ENCODE measurements at places on chromosomes 6 and 20.
A peak's percentile ranks its signal among the peaks of the same experiment; 100 is the strongest.

DNA sequence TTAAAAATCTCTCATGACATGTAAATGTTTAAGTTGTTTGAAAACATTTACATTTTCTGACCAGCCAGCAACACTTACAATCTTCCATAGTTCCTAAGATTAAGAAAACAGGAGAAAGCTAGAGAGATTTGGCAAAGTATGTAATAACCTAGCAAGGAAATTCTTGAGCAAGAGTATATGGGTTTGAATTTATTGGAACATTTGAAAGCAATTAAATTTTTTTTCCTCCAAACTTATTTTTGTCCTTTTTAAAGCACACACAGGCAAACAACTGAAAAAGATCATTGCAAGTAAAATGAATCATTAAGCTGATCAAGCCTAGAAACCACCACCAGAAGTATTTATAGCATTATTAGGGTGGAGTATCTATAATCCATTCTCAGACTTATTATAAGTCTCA lies 20.1 kb upstream of the ZNF217 start:
- DNase-seq, result no peak

DNA sequence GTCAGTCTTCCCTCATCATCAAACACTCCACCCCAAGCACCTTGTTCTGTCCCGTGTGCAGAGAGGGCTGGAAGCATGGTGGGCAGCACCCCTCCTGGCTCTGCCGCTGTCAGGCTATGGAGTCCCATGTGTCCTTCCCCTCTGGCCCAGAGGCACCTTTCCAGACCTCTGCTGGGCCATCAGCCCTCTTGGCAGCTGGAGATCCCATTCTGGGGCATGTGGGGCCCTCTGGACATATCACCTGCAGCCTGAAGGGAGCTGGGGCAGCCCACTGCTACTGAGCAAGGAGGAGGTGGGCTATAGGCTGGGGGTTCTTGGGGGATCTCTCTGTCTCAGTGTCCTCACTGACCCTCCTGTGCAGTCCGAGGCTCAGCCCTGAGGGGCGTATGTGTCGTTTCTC lies 42.2 kb downstream of the SUN5 start:
- DNase-seq, result no peak

DNA sequence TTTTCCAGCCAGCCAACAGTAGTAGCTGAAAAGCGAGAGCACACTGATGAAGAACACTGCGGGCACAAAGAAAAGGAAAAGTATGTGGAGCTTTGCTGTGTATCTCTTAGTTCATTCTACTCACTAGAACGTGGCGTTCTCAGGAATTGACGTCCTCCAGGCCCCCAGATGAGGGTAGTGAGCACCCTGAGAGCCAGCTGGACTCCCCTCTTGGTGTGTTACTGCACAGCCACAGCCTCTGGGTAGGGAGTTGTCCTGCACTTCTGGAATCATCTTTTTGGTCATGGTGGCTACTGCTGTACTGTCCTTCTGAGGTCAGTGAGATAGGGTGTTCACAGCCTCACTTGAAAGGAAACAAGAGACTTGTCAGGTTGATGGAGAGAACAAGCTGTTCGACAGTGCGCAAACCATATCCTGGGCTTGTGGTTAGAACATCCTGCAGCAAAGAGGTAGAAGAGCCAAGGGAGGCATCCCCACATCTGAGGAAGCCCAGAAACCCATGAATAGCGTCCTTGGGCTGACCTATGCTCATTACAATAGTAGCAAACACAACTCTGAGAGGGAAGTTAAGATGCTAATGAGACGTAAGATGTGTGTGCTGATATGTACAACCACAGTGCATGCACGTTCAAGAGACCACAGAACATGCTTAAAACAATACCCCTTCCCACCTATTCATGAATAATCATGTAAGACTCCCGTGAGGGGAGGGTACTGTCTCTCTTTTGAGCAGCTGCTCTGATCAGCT lies 14.6 kb upstream of the HLA-F start:
- no peak for DNase-seq

GRCh38 chr6:135231469-135231844 lies 50.3 kb downstream of the MYB start:
- DNase-seq, result no peak

- no peak for DNase-seq
These were observed 12.3 kb downstream of the GHRH start for GRCh38 chr20:37249304-37249703.

DNA sequence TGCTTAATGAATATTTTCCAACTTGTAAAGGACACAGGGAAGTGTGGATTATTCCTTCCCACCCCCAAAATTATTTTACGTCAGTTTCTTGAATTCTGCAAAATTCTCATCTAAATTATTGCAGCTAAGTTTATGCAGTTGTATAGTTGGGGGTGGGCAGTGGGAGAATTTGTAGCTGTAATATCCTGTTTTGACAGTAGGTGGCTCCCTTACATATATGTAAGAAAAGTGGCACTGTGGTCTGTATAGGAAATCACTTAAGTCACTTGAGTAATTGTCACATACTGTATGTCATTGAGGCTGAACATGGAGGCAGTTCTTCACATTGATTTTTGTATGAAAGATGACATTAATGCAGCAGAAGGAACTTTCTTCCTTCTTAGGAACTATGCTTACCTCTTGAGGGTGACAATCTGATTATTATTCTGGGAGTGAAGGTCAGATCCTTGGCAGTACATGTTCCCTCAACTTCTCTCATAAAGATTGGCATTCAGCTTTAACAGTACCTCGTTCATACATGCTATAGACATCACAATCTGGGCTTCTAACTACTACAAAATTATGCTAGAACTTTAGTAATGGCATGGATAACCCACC lies 14.6 kb upstream of the CFAP206 start:
- DNase-seq, result no peak

GRCh38 chr6:139343052-139343750 lies 31.2 kb downstream of the CITED2 start:
- no peak for DNase-seq

DNA sequence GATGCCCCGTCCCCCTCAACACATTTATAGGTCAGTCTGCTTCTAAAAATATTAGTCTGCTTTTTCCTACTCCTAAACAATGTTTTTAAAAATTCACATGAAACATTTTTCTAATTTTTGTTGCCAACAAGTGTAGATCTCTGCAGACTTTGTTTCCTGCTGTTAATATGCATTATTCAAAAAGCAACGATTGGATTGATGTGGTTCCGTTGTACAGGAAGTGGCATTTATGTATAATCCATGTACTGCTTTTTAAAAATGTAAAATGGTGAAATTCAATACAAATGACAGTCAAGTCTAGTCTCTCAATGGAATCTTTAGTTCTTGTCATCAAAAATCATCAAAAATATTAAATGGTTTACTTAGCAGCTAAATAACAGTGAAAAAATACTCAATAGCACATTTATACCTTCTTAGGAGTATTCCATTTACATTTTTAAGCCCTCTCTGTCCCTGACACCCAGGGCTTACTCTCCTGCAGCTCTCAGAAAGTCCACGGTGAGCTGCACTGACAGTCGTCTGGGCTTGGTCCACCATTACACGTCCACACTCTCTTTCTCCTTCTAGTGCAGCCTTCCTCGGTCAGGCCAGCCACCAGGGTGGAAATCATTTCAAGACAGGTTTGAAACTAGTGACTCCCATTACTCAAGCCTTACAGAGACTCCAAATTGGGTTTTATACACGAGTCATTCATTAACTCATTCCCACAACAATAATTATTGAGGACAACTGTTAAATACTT lies 211.5 kb downstream of the TMEM200A start:
- no peak for DNase-seq

GRCh38 chr6:117906507-117906957 lies 532 bp upstream of the SLC35F1 start:
- DNase-seq, result no peak

- no peak for DNase-seq
These were observed 68.5 kb downstream of the MAP3K5 start for GRCh38 chr6:136723780-136724179.

DNA sequence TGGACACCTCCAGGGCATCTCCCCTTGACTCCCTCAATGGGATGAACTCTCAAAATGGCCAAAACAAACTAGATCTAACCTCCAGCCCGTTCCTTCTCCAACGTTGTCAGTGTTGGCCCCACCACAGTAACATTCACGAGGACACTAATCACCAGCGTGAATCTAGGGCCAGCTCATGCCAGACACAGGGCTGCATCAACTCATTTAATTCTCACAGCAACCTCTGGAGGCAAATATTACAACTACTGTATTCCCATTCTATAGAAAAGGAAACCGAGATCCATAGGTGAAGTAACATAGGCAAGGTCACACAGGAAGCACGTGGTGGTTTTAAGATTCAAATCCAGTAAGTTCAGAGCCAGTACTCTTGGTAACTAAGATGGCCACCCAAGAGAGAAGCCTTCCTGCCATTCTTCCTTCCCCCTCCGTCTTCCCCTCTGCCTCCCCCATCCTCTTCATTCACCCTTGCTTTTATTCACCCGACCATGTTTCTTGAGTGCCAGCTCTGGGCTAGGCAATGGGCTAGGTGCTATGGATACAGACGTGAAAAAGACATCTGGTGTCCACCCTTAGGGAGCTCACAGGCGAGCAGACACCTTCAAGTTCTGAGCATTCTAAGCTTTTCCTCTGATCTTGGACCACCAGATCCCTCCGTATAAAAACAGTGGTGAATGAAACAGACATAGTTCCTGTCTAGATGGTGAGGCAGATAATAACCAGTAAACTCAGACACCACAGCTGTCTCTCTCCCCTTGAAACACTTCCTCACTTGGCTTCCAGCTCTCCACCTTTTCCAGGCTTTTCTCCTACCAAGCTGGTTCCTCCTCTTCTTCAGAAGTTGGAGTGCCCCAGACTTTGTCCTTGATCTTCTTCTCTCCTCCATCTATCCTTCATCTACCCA lies 9.6 kb downstream of the CCM2L start:
- no peak for DNase-seq

DNA sequence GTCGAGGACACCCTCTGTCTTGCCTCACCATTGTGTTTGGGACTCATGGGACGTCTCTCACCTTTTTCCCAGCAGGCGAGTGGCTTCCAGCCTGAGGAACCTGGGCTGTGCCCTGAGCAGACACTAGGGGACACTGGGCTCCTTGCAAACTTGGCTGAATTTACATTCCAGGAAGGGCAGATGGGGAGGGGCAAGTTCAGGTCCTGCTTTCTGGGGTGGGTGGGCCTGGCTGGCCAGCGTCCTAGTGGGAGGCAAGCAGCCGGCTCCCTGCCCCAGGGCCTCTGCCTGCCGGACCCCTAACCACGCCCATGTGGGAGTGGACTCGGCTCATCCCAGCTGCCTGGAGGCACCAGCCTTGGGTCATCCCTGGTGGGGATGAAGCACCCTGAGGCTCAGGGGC lies 48.2 kb upstream of the MLN start:
- DNase-seq, result no peak

DNA sequence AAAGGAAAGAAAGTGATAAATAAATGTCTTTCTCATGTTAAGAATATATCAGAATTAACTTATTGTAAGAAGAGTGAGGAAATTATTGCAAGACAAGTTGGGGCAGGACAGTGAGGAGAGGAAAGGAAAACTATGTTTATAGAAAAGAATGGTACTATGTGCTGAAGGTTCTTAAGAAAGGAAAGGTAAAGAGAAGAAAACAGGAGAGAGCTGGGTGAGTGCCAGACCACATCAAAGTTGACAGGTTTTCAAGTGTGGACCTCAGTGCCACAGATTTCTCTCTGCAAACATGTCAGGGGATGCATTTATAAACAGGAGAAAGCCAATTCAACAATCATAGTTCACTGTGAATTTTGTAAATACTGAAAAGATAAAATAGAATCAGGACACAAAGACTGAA lies 439.2 kb downstream of the PKHD1 start:
- no peak for DNase-seq

DNA sequence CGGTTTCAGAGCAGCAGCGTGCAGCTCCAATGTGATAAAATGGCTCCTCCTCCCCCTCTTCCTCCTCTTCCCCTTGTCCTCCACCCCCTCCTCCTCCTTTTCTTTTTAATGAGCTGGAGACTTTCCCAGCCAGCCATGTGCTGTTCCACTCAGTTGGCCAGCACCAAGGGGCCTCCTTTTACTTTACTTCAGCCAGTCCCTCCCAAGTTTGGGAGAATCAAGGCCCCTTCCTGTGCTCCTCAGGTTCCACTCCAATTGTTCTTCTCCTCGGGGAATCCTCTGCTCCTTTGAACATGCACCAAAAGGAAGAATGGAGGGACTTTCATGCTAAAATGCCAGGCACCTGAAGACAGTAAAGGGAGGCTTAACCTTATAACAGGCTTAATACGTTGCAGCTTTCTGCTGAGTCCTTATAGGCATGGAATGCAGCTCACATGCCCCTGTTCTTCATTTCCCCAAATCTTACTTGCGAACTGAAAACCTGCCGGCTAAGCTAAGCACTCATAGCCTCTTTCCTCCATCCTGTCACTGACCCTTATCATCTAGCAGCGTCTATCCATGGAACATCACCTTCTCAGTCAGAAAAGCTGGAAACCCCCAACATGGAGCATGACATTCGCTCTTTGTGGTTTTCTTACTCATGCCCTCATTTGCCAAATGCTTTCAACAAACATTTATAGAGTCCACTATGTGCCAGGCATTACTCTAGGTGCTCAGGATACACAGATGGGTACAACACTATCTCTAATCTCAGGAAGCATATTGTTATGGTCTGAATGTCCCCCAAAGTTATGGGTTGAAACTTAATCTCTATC lies 170.6 kb downstream of the PHACTR1 start:
- DNase-seq, result no peak

- no peak for DNase-seq
These were observed 160.3 kb downstream of the KIF16B start for GRCh38 chr20:16412906-16413305.

GRCh38 chr6:12328701-12329100 lies 38.5 kb downstream of the EDN1 start:
- DNase-seq, result no peak

DNA sequence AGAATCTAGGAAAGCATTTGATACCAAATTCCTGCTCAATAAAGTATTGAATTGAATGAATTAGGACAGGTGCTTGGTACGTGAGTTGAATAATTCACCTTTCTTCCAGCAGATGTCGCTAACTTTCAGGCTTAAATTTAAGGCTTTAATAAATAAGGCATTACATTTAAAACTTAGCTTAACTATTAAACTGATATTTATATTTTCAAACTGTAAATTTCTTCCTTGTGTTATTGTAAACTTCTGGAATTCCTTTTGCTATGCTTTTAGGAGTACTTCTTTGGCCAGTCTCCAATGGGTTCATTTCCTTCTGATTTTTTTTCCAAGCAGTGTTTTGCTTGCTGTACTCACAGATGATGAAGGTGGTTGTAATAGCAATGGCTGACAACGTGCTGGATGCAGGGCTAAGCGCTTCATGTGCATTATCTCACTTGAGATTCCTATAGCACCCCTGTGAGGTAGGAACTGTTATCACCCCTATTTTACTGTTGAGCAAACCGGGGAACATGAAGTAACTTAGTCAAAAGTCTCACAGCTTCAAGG lies 71.3 kb upstream of the SLC2A12 start:
- no peak for DNase-seq

- no peak for DNase-seq
These were observed 41.7 kb upstream of the EMILIN3 start for GRCh38 chr20:41408156-41408794.

GRCh38 chr6:33312361-33313104 lies 1.3 kb downstream of the TAPBP start:
- peak; percentile 58 for DNase-seq

All from nucleus accumbens (tissue), 56 donors.